Neuronal stem cell (in vitro differentiated cells): ENCODE measurements at places on chromosomes 11 and 22.

DNA sequence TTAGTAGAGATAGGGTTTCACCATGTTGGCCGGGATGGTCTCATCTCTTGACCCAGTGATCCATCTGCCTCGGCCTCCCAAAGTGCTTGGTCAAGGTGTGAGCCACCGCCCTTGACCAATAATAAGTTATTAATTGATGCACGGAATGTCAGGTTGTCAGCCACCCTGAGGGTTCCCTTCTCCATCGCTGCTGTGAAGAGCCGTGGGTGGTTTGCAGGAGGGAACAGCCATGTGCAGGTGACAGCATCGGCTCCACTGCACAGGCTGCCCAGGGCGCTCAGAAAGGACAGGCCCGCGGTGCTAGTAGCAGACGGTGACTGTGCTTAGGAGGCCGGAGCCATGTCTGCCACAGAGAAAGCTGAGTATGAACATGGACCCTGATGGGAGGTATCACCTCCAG, 814.0 kb downstream of the BRD1 start:
- no peak for DNase-seq

DNA sequence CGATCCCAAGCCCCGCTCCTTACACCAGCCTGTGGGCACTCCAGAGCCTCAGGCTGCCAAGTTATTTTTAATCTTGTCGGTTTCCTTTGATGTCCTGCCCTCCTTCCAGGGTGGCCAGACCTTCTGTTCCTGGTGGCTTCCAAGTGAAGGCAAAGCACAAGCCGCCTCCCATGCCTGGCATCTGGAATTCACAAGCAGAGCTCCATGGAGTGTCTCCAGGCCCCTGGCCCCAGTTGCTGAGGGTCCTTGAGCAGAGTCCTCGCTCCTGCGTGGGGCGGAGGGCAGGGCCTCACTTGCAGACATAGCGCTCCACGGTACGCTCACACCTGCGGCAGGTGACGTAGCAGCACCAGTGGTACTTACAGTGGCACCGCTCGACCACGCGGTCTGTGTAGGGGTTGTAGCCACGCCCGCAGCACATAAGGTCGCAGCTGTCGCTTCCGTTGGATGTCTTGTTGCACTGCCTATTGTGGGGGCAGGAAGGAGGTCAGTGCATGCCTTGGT, 19.5 kb downstream of the WNT11 start:
- DNase-seq: no peak

- no peak for DNase-seq
These were observed 351.3 kb downstream of the JRKL start for GRCh38 chr11:96741068-96741467.

- no peak for DNase-seq
These were observed 40.9 kb downstream of the NAV2 start for GRCh38 chr11:19753451-19754106.

DNA sequence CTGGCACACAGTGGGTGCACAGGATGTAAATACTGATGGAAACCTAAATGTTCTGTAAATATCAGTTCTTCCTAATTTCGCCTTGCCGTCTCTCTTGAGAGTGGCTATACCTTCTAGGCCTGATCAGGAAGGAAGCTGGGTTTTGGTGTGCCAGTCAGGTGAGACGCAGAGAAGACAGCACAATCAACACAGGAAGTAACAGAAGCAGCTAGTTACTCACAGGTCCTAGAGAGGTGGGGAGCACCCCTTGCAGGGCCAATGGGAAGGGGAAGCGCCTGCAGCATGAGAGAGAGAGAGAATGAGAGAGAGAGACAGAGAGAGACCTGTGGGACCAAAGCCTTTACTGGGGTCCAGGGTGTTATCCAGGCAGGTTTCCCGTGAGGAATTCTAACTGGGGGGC, 80.8 kb downstream of the FBLN1 start:
- DNase-seq: no peak

DNA sequence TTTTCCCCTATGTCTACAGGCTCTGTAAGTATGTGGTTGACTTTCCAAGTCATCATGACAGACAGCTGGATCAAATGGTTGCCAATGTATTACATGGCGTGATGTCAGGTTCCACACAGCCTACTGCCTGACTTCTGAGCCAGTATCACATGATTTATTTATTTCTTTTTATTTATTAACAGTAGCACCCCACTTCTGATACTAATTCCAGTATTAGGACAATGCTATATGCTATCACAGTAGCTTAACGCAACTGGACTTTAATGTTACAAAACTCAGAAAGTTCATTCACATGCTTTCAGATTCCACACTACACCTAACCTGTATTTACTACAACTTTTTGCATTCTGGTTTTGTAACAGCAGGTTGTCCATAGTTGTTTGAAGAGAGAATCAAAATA, 17.7 kb upstream of the C11orf24 start:
- no peak for DNase-seq

GRCh38 chr22:32628628-32629572, 154.3 kb downstream of the FBXO7 start:
- no peak for DNase-seq

DNA sequence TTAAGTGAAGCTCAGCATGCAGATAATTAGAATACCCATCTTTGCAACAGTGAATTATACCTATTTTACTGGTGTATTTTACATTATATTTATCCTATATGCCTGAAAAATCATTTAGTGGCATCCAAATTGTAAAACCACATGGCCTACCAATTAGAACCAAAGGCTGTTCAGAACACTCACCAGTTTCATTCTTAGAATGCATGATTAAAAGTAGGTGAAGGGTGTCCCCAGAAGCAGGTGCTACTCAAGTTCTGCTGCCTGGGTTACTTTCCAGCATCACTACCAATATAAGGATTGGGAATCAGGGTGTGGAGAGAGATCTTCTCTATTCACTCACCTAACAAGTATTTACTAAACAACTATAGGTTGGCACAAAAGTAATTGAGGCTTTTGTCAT, 103.3 kb downstream of the SGSM3 start:
- no peak for DNase-seq

- no peak for DNase-seq
These were observed 138.2 kb downstream of the DSCAML1 start for GRCh38 chr11:117658809-117659208.

DNA sequence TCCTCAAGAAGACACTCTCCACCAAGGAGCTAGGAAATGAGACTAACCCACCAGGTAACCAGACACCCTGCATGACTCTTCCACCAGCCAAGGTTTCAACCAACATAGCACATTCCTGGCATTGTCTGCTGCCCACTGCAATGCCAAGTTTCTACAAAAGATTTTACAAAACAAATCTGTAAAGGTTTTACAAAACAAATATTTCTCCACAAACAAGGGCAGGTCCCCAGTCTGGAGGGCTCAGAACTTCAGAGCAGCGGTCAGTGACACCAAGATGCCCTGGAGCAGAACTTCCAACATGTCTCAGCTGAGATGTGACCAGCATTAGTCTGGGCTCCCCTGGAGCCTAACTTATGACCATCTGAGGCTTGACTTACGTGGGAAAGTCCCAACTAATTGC, 14.0 kb downstream of the GALNT18 start:
- no peak for DNase-seq

DNA sequence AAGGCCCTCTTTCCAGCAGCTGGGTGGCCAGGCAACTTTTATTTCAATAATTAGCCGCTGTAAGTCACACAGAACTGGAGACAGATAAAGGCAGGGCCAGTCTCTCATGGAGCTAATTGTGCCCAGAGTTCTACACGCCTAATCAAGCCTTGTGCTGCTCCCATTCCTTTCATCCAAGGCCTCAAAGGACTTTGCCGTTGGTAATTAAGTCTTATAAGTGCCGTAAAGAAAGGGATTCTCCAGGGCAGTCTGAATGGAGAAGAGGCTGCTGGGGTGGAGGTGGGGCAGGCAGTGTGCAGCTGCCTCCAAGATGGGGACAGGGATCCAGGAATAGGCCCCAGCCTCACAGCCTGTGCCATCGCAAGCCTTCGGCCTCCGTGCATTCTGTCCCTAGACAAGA, 357.9 kb downstream of the TENM4 start:
- peak; percentile 69 for DNase-seq

- DNase-seq: no peak
These were observed 142.4 kb downstream of the RCN1 start for GRCh38 chr11:32233276-32233675.

DNA sequence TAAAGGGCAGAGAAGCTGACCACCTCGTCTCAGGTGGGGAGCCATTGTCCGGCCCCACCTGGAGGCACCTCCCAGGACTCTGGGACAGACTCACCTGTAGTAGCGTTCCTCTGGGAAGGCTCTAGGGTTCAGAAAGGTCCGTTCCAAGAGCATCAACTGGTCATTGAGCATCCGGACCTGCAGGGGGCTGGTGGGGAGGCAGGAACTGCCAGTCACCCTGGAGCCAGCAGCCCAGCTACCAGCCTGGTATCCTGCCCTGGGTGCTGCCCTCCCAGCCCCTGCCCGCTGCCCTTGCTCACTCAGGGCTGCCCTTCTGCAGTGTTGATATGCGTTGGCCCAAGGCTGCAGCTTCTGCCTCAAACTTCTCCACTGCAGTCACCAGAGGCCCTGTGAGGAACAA, 4.7 kb downstream of the SAC3D1 start:
- DNase-seq: no peak

DNA sequence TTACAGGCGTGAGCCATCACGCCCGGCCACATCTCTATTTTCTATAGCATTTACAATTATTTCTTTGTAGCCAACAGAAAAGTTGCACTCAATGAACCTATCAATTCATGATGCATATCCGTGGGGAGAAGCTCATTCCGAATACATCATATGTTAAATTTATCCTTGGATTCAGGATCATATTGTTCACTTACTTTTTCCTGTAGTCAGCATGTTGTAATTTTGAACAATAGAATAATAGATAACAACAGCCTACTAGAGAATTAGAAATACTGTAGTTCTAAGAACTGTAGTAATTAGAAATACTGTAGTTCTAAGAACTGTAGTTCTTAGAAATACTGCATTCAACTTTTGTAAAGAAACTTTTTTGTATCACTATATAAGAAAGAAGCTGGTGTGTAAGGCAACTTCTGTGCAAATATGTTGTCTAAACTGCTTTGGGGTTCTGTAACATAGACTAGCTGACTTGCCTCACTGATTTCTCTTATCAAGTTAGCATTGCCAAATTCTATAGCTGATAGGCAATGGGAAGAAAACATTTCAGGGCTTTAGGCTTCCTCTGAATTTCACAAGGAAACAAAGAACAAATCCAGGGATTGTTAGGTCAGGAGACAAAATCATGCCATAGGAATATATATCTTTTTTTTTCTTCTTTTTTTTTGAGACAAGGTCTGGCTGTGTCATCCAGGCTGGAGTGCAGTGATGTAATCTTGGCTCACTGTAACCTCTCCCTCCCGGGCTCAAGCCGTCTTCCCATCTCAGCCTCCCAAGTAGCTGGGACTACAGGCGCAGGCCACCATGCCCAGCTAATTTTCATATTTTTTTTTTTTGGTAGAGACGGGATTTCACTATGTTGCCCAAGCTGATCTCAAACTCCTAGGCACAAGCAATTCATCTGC, 91.9 kb downstream of the CSTPP1 start:
- no peak for DNase-seq

- DNase-seq: no peak
These were observed 16.7 kb downstream of the ABTB2 start for GRCh38 chr11:34341096-34341495.

DNA sequence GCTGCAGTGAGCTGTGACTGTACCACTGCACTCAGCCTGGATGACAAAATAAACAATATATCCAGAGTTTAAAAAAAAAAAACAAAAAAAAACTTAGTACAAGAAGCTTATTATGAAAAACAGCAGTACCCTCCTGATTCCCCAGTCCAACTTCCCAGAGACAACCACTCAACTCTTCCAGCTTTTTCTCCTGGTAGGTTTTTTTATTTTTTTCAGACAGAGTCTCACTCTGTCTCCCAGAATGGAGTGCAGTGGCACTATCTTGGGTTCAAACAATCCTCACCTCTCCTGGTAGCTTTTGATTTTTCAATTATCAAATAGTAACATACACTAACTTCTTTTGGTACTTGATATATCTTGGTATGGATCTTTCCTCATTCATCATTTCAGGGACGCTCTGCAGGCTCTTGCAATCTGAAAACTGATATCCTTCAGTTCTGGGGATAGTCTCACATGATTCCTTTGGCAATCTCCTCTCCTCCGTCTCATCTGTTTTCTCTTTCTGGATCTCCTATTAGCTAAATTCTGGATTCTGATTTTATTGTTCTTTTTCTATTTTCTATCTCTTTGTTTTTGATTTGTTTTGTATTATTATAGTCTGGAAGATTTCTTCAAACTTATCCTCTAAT, 44.9 kb downstream of the ALG9 start:
- no peak for DNase-seq

- no peak for DNase-seq
These were observed 1.0 kb upstream of the C11orf86 start for GRCh38 chr11:66973956-66974580.

GRCh38 chr11:12529041-12529440, 145.2 kb upstream of the TEAD1 start:
- no peak for DNase-seq

- DNase-seq: no peak
These were observed 11.8 kb downstream of the PNPLA5 start for GRCh38 chr22:43879901-43880540.

- DNase-seq: no peak
These were observed 18.6 kb upstream of the SCN2B start for GRCh38 chr11:118194835-118195627.

- no peak for DNase-seq
These were observed 10.6 kb upstream of the SPI1 start for GRCh38 chr11:47388697-47389576.

DNA sequence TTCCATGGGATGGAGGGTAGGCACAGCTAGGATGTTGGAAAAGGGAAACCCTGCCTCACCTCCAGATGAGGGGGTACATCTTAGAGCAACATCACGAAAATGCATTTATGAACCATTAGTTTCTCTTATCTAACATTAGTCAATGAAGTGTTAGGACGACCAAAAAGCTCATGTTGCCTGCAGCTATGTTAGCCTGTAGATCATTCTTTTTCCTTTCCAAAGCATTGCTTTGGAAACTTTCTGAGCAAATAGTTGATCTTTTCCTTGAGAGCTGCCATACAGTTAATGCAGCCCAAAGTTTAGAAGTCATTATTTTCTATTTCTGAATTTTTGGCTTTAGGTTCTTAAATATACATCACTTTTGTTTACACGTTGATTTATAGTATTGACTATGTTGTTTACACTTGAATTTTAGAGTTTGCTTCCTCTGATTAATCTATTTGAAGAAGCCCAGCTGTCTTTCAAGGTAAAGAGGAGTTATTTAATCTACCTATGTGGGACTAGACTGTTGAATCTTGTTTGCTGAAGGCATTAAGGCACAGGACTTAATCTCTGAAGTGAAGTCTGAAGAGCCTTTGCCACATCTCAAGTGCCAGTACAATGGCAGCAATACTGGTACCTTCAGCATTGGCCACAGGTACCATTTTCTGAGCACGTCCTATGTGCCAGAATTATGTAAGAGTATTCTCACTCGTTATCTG, 11.0 kb downstream of the POU2AF3 start:
- DNase-seq: no peak

DNA sequence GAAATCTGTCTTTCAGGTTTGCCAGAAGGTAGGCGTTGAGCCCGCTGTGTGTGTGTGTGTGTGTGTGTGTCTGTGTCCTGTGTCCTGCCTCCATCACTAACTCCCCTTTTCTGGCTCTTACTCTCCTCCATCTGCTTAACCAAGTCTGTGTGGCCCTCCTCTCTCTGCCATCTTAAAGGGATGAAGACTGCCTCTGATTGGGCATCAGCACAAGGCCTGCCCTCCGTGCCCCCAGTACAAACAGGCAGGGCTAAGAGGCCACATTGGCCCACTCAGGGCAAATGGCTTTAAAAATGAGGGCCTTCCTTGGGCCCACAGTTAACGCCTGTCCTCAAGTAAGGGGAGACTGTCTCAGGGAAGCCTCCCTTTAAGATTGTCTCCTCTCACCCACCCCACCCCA, 10.9 kb downstream of the RCOR2 start:
- no peak for DNase-seq
